ENCODE measurements at places on chromosomes 13 and 19.

DNA sequence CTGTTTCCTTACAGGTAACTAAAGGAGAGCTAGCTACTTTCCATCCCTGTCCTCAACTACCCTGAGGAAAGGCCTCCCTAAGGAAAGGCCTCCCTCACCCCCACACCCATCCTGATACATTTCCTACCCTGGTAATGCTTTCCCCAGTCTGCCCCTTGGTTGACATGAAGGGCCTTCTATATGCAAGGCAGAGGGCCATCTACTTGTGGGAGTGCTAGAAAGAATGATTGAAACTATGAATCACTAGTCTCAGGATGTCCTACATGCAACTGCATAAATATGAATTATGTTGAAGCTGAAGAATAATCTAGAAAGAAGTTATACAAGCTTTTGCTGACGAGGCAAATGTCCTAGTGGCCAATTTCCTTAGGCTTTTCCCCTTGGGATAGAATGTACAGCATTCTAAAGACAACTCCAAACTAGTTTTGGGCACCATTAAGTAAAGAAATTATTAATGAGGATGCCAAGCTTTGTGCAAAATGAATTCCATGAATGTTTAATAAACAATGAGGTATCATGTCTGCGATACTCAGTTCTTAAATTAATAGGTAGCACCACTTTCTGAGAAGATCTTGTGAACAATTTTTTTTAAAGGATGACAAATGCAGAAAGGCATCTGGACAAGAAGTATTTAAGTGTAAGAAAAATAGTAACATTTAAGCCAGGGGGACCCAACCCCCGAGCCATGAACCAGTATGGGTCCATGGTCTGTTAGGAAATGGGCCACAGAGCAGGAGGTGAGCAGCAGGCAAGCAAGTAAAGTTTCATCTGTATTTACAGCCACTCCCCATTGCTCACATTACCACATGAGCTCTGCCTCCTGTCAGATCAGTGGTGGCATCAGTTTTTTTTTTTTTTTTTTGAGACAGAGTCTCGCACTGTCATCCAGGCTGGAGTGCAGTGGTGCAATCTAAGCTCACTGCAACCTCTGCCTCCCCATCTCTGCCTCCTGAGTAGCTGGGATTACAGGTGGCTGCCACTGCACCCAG lies 223.0 kb downstream of the LHFPL6 start:
- no peak for DNase-seq

GRCh38 chr13:50365408-50366391 lies 350.5 kb downstream of the KCNRG start:
- peak; percentile 63 for DNase-seq

GRCh38 chr13:65921933-65922332 lies 1308.2 kb downstream of the PCDH9 start:
- DNase-seq, result no peak

DNA sequence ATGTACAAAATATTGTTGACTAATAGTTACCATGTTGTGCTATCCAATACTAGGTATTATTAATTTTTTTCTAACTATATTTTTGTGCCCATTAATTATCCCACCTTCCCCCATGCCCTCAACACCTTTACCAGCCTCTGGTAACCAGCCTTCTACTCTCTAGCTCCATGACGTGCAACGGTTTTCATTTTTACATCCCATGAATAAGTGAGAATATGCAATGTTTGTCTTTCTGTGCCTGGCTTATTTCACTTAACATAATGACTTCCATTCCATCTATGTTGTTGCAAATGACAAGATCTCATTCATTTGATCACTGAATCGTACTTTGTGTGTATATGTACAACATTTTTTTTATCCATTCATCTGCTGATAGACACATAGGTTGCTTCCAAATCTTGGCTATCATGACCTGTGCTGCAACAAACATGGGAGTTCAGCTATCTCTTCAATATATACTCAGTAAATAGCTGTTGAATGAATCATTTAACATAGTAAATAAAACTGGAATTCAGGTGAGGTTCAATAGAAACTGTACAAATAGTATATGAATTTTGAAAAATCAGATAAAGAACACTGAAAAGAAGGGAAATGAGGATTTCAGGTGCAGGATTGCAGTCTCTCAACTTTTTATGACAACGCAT lies 509.0 kb upstream of the MIR17HG start:
- DNase-seq, result no peak

GRCh38 chr19:3516675-3517207 lies 10.6 kb downstream of the FZR1 start:
- DNase-seq, result peak; percentile 43

- no peak for DNase-seq
These were observed 63.2 kb downstream of the F2RL3 start for GRCh38 chr19:16952046-16952445.

- peak; percentile 68 for DNase-seq
These were observed 7.7 kb downstream of the TECR start for GRCh38 chr19:14536926-14537692.

DNA sequence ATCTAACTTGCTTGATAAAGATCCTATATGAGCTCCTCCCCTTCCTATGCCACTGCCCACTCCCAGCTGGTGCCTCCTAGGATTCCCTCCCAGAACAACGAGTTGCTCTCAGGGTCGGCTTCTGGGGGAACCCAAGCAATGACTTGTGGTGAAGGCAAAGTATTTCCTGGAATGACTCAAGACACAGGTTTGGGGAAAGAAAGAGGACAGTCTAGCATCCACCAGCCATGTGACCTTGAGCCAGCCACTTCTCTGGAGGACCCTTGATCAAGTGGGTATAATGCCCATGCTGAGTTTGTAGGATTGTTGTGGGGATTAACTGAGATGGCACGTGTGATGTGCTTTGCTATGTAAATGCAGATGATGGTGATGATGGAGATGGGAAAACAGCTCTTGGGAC lies 33.0 kb downstream of the MBD3L2B start:
- no peak for DNase-seq

All from stimulated activated CD4-positive, alpha-beta T cell treated with anti-CD3 and anti-CD28 coated beads, Interleukin-1b, Interleukin-23, amount 100 ng/mL, for 48 hours (primary cell).